Naive thymus-derived CD4-positive, alpha-beta T cell (primary cell): ENCODE measurements at places on chromosomes 12 and 14. TPM values are rescaled to one million over a fixed set of nuclear protein-coding genes. Genes with fewer than 3 reads are reported as not detected.

The RNASE4 gene
- not detected for polyA plus RNA-seq

The PELI2 gene
- polyA plus RNA-seq = 2.9 TPM

The C14orf132 gene
- polyA plus RNA-seq = 7.2 TPM

The SMIM41 gene
- not detected for polyA plus RNA-seq

The CHGA gene
- not detected for polyA plus RNA-seq

The CNOT2 gene
- polyA plus RNA-seq = 122 TPM

The HSPA2 gene
- polyA plus RNA-seq = 0.99 TPM

The SRRM4 gene
- polyA plus RNA-seq = not detected

The PPP1R1A gene
- not detected for polyA plus RNA-seq

The ZFYVE26 gene
- polyA plus RNA-seq = 3.2 TPM

The OLR1 gene
- not detected for polyA plus RNA-seq

The ZNF839 gene
- 10.1 TPM for polyA plus RNA-seq

The PTGER2 gene
- 67.7 TPM for polyA plus RNA-seq

The ALDH1L2 gene
- polyA plus RNA-seq = not detected

The ACOT4 gene
- 2.6 TPM for polyA plus RNA-seq

The TSPAN9 gene
- 0.20 TPM for polyA plus RNA-seq

The RSRC2 gene
- polyA plus RNA-seq = 32.1 TPM

The IAPP gene
- polyA plus RNA-seq = not detected

The METTL1 gene
- polyA plus RNA-seq = 13.1 TPM

The ITFG2 gene
- polyA plus RNA-seq = 52.3 TPM

The BLTP3B gene
- 12.7 TPM for polyA plus RNA-seq

The PKP2 gene
- 2.0 TPM for polyA plus RNA-seq

The CCDC177 gene
- polyA plus RNA-seq = not detected

The OR4K15 gene
- not detected for polyA plus RNA-seq
